Astrocyte of the cerebellum (primary cell): ENCODE measurements at places on chromosomes 7 and 10.

DNA sequence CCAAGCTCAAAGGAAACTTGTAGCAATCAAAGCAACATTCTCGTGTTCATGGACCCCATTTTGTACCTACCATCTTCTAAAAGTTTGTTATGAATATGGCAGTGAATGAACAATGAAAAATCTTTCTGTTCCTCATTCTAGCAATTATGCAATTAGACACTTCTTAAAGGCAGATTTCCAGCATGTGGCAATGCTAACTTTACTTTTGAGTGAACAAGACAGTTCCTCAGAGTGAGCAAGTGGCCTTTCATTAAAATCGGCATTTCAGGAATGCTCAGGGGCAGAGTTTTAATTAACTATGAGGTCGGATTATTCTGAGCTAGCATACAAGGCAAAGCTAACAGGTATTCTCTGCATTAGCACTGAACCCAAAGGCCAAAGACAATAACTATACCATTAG is 48.4 kb upstream of the NFE2L3 start:
- no peak for DNase-seq

DNA sequence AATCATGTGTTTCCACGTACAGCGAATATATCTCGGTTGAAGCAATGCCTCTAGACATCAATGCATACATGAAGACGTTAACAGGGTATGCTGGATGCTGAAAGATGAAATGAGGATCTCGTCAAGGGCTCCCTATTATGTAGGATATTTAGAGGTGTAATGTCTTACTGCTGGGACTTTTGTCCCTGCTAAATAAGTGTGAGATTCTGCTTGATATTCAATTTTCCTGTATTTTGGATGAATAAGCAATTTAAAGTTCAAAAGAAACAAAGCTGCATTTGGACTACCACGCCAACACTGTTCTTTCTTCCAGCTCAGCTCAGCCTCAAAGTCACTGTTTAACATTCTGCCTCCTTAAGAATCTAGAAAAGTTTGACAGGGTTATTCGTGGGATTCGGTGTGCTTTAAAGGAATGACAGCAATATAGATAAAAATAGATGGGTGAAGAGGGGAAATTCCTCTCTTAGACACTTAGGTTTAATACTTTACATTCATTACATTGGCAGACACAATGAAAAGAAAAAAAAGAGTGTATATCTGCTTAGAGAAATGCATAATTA is 110.1 kb upstream of the RHEB start:
- DNase-seq, result no peak

- DNase-seq, result no peak
These were observed 108.0 kb upstream of the KMT2C start for GRCh38 chr7:152543799-152544198.

DNA sequence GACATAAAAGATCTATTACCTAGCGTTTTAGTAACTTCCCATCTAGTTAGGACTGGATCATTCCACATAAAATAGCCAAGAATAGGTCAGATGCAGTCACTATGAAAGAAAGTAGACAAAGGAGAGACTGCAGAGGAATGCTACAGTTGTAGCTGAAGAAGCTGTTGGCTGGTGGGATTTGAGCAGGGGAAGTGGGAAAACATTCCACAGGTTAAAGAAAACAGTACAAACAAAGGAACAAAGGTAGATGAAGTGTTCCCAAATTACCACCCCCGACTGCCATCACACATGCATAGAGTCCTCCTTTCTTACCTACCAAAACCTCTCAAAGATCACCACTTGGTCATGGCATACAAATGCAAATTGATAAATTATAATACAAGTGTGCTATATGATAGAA is 41.8 kb downstream of the DLD start:
- DNase-seq, result no peak

DNA sequence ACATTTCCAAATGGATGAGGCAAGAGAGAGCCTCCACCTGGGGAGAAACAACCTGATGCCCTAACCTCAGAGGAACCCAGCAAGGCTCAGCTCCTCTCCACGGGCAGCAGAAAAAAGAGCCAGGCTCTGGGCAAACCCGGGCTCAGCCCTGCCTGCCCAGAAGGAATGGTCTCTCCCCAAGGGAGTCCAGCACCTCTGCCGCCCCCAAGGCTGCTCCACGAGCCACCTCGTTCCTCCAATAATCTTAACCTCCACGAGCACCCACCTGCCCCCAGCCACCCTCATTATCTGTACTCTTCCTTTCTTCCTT is 154.2 kb downstream of the GRID1 start:
- no peak for DNase-seq

DNA sequence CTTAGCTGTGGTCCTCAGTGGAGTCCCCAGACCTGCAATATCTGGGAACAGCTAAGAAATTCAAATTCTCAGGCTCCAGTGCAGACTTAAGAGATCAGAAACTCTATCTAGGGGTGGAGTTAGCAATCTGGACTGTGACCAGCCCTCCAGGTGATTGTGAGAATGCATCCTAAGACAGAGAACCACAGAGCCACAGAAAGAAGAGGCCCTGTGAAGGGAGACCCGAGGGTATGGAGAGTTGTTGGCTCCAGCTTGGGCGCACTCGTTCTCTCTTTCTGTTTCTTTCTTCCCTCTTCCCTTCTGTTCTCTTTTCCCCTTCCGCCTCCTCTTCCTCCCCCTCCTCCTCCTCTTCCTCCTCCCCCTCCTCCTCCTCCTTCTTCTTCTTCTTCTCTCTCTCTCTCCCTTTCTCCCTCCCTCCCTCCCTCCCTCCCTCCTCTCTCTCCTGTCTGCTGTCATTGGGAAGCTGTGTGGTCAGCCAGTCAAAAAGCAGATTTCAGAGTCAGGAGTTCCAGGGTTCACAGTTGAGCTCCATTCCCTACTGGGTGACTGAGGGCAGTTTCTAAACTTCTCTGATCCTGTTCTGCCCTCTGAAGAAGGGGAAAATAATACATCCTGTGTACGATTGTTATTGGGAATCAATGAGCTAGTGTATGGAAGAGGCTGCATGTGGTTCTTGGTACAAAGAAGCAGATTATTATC is 62.1 kb upstream of the STEAP1B start:
- no peak for DNase-seq
